ENCODE measurements at places on chromosomes 3 and 15.

GRCh38 chr15:52082197-52083036, 30.2 kb downstream of the BCL2L10 start:
- DNase-seq: no peak

DNA sequence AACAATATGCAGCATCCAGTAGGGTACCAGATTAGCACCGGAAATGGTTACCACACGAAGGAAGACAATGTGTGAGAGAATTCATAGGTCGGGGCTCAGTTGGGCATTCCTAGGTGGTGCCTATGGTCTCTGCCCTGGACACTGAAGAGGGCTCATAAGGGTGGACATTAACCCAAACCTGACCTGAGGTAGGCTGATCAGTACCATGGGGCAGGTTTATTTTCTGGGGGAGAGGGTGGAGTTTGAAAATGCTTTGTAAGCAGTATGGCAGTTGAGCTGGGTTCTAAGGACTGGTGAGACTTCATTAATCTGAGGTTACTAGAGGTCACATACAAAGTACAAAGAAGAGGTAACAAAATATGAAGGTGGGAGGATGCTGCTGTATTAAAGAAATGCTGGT, 68.4 kb downstream of the RPL22L1 start:
- no peak for DNase-seq

GRCh38 chr15:56640549-56640948, 92.8 kb downstream of the ZNF280D start:
- no peak for DNase-seq

- no peak for DNase-seq
Measured at GRCh38 chr3:128714887-128715491, 11.0 kb upstream of the RAB7A start.

GRCh38 chr3:114454551-114455251, 160.9 kb downstream of the TIGIT start:
- no peak for DNase-seq

DNA sequence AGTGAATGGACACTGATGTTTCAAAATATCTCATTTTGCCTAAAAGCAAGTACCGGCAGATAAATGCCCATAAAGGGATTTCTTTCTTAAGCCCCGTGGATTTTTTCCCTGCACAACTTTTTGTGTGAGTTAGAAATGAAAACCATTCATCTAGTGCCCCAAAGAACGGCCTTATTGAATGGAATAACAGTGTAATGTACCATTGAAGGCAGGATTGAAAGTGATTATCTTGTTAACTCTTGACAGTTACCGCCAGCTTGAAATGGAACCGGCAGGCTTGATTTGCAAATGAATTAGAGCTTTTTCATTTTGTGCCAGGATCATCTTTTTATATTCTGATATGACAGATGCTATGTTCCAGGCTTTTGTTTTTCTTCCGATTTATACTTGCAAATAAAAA, 162.2 kb downstream of the RSRC1 start:
- no peak for DNase-seq

GRCh38 chr3:38454884-38455638, 1.4 kb downstream of the ACVR2B start:
- DNase-seq: peak; percentile 27

- DNase-seq: no peak
Measured at GRCh38 chr3:57852896-57853295, 96.8 kb downstream of the SLMAP start.

- no peak for DNase-seq
Measured at GRCh38 chr3:159187232-159187631, 385.4 kb downstream of the MFSD1 start.

DNA sequence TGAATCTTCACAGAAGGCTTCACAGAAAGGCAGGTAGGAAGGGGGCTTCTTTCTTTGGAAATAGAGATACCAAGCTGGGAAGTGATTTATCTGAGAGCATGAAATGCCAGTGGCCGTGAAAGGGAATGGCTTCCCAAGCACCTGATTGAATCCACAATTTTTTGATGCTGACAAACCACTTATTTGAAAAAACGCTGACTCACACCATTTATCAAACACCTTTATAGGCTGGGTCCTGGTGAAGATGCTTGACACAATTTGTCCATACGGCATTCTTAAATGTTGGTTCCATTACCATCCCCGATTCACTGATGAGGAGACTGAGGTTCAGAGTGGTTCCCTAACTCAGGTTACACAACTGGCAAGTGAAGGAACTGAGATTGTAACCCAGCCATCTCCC, 64.1 kb upstream of the POMGNT2 start:
- DNase-seq: no peak

GRCh38 chr3:21785765-21786437, 34.9 kb upstream of the ZNF385D start:
- no peak for DNase-seq
